ENCODE measurements at places on chromosomes 1 and 21.

GRCh38 chr1:41485605-41486004, 1.1 kb upstream of the EDN2 start:
- no peak for DNase-seq

- DNase-seq, result no peak
Measured at GRCh38 chr1:41983451-41983850, 64.7 kb upstream of the HIVEP3 start.

DNA sequence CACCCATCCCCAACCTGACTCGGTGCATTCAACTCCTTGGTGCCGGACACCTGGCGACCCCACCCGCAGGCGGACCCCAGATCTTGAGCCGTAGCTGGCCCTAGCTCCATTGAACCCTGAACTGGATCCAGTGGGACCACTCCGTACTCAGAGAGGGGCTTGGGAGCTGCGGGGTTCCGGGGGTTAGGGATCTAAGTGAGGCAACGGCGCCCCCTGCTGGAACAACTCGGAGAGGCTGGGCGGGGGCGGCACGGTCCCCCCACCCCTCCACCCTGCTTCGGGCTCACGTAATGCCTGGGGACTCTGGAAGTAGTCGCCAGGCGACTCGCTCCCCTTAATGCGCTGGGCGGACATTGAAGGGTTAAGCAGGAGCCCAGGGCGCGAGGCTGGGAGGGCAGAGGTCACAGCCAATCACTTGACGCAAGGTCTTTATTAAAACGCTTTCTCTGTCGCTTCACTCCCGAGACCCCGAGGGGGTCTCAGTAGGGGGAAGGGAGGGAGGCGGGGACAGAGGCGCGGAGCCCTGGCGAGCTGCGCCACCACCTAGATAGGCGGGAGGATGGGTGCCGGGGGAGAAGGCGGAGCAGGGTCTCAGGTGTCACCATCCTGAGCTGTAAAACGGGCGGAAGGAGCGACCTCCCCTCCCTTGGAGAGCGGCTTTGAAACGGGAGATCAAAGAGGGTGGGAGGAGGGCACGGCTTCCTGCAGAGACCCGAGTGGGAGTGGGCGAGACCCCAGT, 704 bp upstream of the CRABP2 start:
- peak; percentile 90 for DNase-seq

GRCh38 chr1:45765999-45766792, 15.7 kb upstream of the IPP start:
- DNase-seq, result no peak

DNA sequence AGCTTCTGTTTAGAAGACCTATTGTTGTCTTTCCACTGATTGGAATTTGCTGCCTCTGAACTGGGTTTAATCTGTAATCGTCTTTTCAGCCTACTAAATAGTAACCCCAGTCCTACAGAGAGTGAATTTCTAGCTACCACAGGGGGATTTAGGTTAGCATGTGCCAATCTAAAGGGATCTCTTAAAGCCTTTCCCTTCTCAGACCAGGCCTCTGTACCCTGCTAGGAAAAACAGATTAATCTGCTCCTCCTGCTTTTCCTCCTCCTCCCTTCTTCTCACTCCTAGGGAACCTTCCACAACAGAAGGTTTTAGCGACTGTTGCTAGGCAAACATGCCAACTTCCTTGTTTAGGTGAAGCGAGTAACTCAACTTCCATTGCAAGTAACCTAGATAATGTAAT, 1.3 kb upstream of the RC3H1 start:
- DNase-seq, result peak; percentile 46

DNA sequence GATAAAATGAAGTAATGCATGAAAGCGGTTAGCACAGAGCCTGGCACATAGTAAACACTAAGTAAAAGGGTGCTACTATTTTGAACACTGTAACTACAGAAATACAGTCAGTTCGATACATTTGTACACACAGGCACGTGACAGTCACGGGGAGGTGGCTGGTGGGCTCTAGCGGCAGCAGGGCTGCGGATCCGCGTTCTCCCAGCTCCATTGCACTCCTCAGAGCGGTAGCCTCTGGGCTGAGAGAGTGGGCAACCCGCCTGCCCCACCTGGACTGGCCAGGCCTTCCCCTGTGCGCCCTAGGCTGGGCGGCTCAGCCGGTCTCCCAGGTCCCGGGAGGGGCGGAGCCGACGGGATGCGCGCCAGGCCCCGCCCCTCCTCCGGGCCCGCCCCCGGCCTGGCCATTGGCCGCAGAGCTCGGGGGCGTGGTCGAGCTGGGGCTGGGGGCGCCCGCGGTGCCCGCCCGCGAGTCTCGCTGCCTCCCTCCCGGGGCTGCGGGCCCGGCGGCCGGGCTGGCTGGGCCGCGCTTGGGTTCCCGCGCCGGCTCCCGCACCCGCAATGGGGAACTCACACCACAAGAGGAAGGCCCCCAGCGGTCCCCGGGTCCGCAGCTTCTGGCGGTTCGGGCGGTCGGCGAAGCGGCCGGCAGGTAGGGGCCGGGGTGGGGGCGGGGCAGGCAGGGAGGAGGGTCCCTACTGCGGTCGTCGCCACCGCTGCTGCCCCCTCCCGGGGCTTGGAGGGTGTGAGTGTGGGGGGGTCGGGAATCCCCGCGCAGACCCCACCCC, 51.2 kb upstream of the SYNC start:
- peak; percentile 84 for DNase-seq

DNA sequence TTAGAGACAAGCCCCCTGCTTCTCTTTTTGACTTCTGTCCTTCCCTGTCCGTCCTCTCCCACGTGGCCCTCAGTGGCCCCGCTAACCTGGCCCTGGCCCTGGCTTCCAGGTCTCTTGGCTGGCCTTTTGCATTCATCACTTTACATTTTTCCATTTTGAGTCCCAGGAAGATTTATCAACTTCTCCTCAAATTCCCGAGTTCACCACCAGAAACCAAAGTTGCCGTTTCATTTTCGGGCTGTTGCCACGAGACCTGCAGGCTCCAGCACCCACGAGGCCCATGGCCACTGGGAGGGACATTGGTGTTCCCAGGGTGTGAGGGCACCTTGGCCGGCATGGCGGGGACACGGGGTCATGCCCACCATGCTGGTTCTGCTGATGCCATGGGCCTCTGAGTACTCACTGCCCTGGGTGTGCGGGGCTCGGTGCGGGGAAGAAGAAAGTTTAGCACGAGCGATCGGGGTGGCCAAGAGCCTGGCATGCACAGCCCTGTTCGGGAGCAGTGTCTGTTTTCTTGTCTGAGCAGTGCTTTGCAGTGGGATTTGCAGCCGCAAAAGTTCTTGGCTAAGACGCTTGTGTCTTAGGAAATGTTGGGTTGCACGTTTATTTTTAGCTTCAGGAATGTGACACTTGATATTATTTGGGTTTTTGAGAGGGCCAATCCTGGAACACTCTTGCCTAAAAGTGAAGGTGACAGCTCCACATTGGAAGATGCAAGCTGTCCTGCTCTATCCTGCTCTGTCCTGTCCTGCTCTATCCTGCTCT, 40.4 kb upstream of the ADARB1 start:
- DNase-seq, result peak; percentile 16

- no peak for DNase-seq
Measured at GRCh38 chr1:72235062-72235461, 47.3 kb downstream of the NEGR1 start.

- DNase-seq, result no peak
Measured at GRCh38 chr1:51627672-51628071, 10.8 kb downstream of the OSBPL9 start.

GRCh38 chr1:15668089-15668754, 15.9 kb upstream of the PLEKHM2 start:
- no peak for DNase-seq

DNA sequence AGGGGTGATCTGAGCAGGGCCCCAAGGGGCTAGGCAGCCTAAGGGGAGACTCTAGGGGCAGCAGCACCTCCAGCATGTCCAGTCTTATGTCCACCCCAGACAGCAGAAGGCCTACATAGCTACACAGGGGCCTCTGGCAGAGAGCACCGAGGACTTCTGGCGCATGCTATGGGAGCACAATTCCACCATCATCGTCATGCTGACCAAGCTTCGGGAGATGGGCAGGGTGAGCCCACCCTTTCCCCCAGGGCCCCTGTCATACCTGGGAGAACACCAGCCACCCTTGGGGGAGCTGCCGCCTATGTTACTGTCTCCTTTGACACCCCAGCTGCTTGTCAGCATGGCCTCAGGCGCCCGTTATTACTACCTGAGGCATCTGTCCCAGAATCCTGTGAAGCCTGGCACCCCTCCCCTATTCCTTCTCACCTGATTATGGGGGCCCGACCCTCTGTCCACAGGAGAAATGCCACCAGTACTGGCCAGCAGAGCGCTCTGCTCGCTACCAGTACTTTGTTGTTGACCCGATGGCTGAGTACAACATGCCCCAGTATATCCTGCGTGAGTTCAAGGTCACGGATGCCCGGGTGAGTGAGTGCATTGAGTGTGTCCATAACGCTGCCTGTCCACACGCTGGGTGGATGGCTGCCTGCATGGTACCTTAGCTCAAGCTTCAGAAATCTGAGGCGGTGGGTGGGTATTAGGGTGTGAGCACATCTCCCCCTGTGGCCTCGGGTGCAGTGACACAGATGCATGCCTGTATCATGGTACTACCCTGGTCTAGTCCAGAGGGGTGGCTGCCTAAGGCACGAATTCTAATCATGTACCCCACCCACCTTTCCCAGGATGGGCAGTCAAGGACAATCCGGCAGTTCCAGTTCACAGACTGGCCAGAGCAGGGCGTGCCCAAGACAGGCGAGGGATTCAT, 29.7 kb upstream of the KDM4A start:
- no peak for DNase-seq

GRCh38 chr1:44134071-44134920, 7.1 kb downstream of the KLF18 start:
- DNase-seq, result no peak

DNA sequence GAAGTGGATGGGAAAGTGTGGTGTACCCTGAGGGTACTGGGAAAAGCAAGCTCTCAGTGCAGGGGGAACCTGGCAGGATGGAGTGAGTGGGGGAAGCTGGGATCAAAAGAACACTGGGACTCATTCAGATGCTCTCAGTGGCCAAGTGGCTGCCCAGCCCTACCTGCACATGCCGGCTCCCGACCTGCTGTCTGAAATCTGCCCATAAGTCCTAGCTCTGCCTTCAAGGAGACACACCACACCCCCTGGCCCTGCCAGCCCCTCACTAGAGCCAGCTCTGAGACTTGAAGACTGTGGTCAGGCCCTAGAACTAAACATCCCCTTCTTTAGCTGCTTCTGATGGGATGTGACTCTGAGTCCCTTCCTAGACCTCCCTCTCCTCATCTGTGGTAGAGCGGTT, 2.2 kb downstream of the TMEM54 start:
- no peak for DNase-seq

- DNase-seq, result no peak
Measured at GRCh38 chr1:79496129-79496528, 489.6 kb upstream of the ADGRL4 start.

DNA sequence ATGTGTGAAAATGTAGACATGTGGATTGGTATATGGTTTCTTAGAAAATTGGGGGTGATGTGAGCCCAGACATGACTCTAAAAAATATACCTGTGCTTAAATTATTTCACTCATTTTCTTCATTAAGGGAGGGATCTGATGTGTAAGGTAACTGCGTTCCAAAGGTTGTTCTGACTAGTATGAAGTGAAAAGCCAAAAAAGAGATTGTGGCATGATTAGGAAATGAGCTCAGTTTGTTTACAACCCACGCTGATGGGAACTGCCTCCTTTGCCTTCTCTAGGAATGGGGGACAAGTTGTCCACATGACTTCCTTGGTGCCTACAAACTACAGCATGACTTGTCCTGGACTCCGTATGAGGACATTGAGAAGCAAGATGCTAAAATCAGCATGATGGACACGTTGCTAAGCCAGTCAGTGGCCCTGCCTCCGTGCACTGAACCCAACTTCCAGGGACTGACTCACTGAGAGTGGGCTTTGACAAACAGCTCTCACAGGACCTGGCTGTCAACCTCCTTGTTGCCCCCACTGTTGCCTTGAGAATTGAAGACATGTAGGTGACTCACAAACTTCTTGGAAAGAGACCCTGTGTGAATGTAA, 8.0 kb downstream of the C1orf50 start:
- no peak for DNase-seq

DNA sequence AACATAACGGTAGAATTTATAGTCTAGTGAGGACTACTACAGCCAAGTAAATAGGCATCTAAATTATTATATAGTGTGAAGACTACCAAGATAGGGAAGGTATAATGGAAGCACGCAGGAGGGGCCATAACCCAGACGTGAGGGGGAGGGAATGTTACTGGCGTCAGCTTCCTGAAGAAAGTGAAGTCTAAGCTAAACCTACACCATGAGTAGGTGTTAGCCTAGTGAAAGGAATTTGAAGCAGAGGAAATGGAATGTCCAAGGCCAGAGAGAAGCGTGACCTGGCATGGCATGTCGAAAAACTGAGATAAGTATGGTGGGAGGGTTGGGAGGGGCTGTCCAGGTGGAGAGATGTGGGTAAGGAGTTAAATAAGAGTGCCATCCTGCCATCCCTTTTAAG, 140.5 kb downstream of the SLC44A5 start:
- no peak for DNase-seq
